ENCODE measurements at places on chromosomes 2 and 18.
A peak's percentile ranks its signal among the peaks of the same experiment; 100 is the strongest.

- no peak for DNase-seq
Measured at GRCh38 chr2:134144081-134144596, 109.7 kb upstream of the MGAT5 start.

DNA sequence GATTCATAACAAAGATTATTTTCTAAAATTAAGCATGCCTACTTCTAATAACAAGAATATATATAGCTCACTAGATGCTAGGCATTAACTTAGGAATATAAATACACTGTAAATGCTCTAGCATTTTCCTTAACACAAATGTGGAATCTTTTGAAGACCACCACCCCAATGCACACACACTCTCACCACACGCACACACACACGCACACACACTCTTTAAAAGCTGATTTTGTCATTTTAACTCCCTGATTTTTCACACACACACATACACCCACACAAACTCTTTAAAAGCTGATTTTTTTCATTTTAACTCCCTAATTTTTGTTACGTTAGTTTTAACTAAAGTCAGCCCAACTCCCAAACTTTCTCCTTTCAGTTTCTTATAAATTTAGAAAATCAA is 3.0 kb downstream of the COL5A2 start:
- no peak for DNase-seq

DNA sequence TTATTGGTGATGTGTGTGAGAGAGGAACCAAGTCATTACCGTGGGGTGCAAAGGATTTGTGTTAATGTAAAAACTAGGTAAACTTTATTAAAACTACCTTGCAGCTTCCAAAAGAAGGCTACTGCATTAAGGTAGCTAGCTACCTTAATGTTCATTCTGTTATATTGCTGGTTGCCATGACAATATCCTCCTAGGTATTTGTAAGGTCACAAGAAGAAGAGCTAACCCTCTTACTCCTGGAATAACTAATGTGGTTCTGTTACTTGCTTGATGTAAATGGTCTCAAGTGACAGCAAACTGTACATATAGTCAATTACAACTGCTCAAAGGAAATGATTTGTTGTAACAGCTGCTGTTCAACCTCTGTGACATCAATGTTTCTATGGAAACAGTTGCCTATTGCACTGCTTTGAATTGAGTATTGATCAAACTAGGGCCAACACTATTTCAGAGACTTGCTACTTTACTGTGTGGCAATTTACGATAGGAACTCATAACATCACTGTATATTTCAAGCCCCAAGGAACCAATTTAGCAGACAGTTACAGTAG is 319.8 kb upstream of the HNRNPA3 start:
- DNase-seq = no peak

- no peak for DNase-seq
Measured at GRCh38 chr18:5481621-5482020, 62.2 kb downstream of the EPB41L3 start.

GRCh38 chr2:183232161-183232865 is 108.1 kb downstream of the NUP35 start:
- DNase-seq = peak; percentile 13

DNA sequence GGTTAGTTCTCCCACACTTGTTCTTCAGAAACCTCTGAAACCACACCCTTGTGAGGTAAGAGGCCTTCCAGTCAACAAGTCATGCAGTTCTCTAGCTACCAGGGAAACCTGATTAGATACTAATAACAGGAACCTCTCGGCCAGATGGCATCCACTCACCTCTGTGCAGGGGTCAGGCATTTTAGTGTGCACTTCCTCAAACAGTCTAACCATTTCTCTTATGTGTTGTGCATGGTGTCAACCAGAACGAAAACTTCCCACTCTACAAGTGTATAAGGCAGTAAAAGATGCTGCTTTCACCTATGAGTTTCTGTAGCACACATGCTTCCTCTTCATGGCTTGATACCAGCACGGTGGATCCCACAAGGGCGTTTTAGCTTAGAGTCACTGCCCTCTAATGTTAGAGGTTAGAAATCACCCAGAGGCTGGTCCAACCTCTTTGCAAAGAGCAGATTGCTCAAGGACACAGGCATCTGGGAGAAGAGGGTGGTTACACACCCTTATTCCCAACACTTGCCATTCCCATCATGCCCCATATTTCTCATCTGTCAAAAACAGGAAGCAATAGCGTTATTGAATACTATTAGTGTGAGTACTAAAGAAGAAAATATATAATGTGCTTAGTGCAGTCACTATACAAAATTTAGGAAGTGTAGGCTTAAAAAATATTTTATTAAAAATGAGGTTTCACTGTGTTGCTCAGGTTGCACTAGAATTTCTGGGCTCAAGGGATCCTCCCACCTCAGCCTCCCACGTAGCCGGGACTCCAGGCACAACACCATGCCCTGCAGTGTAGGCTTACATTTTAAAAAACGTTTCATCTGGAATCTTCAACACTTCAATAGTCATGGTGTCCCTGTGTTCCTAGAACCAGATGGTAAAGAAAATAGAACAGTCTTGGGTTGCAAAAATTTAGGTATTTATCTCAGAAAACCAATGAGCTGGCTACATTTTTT is 34.5 kb upstream of the RAB31 start:
- no peak for DNase-seq

GRCh38 chr2:172596776-172597175 is 40.9 kb downstream of the PDK1 start:
- DNase-seq = no peak

DNA sequence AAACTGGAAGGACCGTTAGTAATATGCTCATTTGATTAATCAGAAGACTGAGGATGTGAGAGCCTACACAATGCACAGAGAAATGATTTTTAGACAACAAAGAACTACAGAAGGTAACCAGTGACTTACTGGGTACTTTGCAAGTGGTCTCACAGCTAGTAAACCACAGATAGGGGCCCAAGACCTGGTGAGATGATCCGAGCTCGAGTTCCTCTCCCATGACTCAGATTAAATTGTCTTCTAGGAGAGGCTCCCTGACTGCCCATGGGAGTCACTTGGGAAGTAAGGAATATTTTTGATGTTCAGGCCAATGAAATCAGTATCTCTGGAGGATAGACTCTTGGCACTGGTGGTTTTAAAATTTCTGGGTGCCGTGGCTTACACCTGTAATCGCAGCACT is 220.2 kb downstream of the CLIP4 start:
- DNase-seq = no peak

DNA sequence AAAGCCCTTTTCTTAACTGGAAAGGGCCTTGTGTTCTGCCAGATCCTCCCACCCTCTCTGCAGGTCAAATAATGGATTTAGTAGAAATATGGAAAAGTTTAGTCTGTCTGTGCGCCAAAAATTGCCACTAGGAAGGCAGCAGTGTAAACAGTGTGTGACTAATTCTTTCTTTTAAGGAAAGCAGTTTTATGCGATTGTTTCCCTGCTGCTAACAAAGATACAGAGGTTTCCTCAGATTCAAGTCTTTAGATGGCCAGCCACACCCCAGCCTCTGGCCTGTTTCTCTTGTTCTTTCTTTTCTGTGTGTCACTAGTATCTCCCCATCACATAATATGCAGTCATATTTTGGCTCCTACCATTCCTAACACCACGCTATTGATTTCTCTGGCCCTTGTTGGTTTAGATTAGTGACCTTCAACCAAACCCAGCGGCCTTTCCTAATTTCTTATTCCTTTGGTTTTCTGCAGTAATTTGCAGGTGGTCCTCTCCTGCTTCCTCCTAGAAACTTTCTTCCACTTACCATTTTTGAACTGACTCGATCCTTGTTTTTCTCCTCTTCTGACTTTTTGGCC is 157.4 kb downstream of the LTBP1 start:
- no peak for DNase-seq

GRCh38 chr2:15701341-15701907 is 109.8 kb downstream of the DDX1 start:
- no peak for DNase-seq

DNA sequence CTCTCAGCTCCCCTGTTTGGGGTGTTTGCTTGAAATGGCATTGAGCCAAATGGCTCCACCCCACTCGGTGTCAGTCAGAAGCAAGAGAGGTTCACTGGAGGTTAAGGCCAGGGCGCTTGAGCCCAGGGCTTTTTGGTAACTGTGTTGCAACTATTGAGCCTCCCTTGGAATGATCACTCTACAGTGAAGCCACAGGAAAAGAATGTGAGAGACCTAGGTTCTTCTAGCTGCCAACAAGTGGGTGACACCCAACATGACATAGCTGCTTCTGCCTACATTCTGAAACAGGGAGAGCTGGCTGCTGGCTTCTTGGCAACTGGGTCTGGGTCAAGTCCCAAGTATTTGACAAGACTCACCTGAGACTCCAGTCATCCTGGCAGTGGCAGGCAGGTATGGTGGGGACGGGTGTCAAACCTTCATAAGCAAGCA is 7.1 kb upstream of the GRHL1 start:
- no peak for DNase-seq

DNA sequence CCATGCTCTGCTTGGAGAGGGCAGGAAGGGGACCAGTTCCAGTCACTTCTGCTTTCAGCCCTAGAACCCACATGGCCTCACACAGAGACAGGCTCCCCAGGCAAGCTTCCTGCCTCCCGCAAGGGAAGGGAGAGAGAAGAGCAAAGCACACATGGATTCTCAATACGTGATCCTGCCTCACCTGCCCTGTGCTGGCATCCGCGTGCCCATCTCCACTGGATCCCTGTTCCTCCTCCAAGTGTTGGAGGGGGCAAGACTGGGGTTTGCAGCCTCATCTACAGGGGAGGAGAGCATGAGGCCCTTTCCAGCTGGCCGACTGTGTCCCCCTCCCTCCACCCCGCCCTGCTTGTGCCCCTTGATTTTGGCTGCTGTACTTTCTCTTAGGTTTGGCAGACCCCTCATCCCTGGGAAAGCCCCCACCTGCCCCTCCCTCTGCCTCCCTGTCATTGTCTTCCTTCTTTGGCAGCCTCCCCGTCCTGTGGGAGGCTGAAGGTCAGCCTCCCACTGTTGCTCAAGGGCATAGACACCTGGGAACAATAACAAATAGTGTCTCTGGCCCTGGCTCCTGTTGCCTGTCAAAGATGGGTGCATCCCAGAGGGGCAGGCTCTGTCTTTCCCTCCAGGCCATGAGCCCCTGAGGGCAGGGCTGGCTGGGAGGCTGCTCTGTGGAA is 22.7 kb downstream of the KCNF1 start:
- no peak for DNase-seq

GRCh38 chr18:23276451-23276850 is 141.2 kb downstream of the CABLES1 start:
- DNase-seq = no peak

GRCh38 chr2:235506291-235506996 is 12.6 kb downstream of the AGAP1 start:
- no peak for DNase-seq

GRCh38 chr2:60414495-60415138 is 138.8 kb downstream of the BCL11A start:
- DNase-seq = peak; percentile 90

GRCh38 chr2:108385411-108386071 is 7.8 kb downstream of the SULT1C4 start:
- no peak for DNase-seq

GRCh38 chr2:128145651-128146050 is 54.7 kb downstream of the UGGT1 start:
- no peak for DNase-seq

DNA sequence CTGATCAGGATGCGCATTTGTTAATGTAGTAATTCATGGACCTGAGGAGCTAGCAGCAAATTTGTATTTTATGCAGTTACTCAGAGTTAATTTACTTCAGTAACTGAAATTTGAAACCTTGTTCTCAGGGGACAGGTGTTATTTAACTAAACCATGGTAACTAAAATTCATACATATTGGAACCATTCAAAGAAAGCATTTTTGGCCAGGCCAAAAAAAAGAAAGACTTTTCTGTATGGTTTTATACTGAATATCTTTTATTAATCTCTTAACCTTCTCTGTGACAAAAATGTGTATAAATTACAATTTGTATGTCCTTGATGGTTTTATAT is 4.4 kb upstream of the KLHL23 start:
- DNase-seq = no peak

DNA sequence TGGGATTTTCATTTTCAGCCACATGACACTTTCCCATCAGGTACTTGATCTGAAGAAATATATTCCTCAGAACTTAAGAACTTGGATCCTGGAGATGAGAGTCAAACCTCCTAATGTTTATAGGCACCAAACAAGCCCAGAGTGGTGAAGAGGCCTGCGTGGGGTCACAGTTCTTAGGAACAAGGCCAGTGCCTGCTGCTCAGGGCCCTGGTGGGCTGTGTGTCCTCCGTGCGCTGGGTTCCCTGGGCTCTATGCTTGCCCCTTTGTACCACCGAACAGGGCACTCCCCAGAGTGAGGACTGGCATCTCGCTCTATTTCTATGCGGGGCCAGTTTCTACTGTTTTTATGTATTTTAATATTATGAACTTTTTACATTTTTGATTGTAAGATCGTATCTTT is 76.0 kb upstream of the RBM44 start:
- no peak for DNase-seq

DNA sequence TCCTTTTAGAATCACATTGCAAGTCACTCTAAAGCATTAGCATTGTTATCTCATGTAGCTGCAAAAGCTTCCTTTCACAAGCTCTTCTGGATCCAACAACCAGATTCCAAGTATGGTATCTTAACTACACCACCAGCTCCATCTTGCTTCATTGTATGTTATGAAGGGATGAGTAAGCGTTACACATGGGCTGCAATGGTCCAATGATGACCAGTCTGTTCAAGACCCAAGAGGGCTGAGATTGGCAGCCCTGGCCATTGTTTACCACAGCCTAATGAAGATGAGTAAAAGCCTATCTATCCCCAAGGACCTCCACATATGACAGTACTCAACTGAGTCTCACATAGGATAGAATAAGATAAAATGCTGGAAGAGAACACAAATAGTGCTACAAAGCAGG is 6.3 kb downstream of the CFLAR start:
- DNase-seq = peak; percentile 17

DNA sequence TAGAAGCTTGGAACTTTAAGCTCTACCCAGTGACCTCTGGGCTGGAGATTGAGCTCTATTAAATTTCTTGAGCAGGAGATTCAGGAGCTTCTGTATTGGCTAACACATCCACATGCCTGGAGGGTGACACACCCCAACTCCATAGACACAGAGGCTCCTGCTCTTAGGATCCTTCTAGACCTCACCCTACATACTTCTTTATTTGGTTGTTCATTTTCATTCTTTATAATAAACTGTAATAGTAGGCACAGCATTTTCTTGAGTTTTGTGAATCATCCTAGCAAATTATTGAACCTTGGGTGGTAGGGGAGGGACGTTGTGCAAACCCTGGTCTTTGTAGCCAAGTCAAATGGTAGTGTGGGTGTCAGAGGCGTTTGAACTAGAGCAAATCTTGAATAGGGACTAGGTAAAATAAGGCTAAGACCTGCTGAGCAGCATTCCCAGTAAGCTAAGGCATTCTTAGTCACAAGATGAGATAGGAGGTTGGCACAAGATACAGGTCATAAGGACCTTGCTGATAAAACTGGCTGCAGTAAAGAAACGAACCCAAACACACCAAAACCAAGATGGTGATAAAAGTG is 323.8 kb upstream of the GALNT5 start:
- DNase-seq = no peak

DNA sequence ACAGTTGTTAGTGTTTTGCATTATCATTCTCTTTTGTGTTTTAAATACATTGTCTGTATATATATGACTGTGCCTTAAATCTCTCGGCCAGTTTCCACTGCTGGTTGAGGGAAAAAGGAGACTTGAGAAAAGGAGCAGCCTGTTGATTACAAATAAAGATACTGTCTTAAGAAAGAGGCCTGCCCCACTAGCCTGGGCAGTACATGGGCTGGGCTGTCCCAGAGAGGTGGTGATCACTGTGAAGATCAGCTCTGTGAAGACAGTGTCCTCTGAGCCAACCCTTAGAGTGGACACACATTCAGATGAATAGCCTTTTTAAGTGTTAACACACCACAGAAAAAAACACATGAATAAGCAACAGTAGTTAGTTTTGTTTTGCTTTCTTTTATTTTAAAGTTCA is 10.0 kb upstream of the OTX1 start:
- no peak for DNase-seq

- no peak for DNase-seq
Measured at GRCh38 chr2:155218292-155218924, 519.9 kb downstream of the KCNJ3 start.
